ENCODE measurements at places on chromosomes 3 and 15. TPM values are rescaled to one million over a fixed set of nuclear protein-coding genes. Genes with fewer than 3 reads are reported as not detected.
A peak's percentile ranks its signal among the peaks of the same experiment; 100 is the strongest.

The CEP70 gene
- 22.2 TPM for total RNA-seq

- DNase-seq, result peak; percentile 50
These were observed 29.2 kb downstream of the NEO1 start for GRCh38 chr15:73081321-73081958.

The FAM174B gene
- total RNA-seq, result 10.7 TPM

DNA sequence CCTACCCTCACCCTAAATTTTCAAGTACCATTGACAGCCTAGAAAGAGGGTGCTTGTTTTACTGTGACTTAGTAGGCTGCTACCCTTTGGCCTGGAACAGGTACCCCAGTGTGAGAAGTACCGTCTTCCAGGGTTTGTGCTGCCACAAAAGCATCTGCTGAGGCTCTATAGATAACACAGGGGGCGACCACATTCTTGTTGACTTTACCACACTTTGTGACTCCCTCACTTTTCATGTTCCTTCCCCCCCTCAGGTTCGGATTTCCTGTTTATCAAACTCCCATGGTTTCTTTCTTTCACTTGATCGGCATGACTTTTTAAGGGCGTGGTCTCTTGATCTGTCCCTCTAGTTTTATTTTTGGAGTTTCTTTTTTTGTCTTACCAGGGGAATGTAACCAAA lies 23.5 kb downstream of the EXOG start:
- no peak for DNase-seq

- DNase-seq, result no peak
These were observed 113.9 kb downstream of the SRGAP3 start for GRCh38 chr3:9135526-9135925.

All from heart right ventricle (tissue), 16 donors.